Naive thymus-derived CD8-positive, alpha-beta T cell (primary cell): ENCODE measurements at places on chromosomes 12 and 14.

- no peak for DNase-seq
These were observed 82.1 kb downstream of the CMKLR1 start for GRCh38 chr12:108257004-108257403.

DNA sequence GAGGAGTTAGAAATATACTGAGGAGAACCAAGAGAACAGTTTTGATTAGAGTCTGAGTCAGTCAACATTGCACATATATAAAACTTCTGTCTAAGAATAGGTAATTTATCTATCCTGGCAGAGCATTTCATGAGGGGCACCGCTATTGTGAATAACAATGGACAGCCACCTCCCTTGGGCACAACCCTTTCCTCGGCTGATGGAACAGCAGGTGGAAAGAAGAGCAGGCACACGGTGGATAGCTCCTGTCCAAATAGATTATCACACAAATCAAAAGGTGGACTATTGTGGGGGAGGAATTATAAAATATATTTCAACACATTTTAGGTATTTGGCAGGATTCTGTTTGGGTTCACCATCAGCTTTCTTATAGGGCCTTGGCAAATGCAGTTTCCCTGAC lies 84.0 kb upstream of the PTPRB start:
- DNase-seq, result no peak

- no peak for DNase-seq
These were observed 15.4 kb downstream of the CHGA start for GRCh38 chr14:92938235-92938875.

DNA sequence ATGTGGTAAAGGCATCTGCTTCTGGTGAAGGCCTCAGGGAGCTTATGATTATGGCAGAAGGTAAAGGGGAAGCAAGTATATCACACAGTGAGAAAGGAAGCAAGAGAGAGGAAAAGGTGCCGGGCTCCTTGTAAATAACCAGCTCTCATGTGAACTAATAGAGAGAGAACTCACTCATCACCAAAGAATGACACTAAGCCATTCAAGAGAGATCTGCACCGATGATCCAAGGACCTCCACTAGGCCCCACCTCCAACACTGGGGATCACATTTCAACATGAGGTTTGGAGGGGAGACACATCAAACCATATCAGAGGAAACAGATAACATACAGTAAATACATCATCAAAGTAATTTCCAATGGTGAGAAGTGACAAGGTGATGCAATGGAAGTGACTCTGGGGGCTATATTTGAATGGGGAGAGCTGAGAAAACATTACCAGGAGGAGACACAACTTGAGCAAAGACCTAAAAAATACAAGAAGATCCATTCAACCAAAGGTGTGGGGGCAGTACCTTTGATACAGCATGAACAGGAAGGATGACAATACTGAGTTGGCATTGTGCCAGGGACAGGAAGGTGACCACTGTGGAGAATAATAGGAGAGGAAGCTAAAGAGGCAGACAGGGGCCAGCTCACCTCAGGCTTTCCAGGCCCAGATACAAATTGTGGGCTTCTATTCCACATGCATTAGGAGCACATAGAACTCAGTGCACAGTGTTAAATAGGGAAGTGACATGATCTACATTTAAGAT lies 134.4 kb upstream of the GRIP1 start:
- DNase-seq, result peak; percentile 67

DNA sequence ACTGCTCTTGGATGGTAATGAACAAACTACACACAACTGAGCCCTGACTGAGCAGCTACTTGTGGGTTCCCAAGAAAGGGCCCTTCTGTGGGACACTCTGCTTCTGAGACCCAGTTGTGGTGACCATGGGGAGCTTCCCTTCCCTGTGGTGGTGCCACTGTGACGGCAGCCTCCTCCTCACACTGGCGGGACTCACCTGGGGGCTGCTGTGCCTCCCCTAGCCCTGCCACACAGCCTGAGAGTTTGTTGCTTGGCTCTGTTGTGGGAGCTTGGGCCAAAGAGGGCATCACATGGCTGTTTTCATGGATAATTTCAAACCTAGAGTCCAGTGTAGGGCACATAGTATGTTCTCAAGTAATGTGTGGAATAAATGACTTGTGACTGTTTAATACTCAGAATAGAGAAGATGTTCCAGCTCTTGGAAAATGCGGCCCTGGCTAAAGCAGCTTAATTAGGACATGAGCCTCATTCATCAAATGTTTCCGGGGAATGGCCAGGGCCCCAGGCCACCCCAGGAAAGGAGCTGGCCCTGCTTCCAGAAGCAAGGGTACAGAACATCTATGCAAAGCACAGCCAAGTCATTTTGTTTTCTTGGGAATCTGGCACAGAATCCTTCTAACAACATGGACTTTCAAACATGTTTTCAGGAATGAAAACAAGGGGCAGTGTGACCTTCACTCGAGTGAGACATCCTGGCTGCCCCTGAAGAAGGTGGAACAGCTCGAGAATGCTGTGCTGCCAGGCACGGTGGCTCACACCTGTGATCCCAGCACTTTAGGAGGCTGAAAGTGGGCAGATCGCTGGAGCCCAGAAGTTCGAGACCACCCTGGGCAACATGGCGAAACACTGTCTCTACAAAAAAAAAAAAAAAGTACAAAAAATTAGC lies 21.2 kb downstream of the ZFYVE21 start:
- no peak for DNase-seq

DNA sequence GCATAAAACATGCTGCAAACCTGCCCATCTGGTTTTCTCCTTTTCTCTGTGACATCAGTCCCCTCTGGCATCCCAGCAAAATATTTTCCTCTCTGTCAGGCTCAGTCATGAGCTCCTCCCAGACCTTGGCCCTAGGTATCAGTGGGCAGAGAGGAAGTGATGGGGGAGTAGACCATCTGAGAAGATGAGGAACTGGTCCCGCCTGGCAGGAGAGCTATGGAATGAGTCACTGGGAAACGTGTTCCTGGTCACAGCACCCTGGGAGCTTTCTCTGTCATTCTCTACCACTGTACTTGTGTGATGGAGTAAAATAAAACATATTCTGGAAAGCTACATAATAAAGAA lies 5.0 kb upstream of the SRSF9 start:
- DNase-seq, result no peak

GRCh38 chr14:78401866-78402265 lies 231.7 kb downstream of the NRXN3 start:
- DNase-seq, result no peak

GRCh38 chr14:30309405-30309804 lies 249.6 kb upstream of the G2E3 start:
- no peak for DNase-seq

DNA sequence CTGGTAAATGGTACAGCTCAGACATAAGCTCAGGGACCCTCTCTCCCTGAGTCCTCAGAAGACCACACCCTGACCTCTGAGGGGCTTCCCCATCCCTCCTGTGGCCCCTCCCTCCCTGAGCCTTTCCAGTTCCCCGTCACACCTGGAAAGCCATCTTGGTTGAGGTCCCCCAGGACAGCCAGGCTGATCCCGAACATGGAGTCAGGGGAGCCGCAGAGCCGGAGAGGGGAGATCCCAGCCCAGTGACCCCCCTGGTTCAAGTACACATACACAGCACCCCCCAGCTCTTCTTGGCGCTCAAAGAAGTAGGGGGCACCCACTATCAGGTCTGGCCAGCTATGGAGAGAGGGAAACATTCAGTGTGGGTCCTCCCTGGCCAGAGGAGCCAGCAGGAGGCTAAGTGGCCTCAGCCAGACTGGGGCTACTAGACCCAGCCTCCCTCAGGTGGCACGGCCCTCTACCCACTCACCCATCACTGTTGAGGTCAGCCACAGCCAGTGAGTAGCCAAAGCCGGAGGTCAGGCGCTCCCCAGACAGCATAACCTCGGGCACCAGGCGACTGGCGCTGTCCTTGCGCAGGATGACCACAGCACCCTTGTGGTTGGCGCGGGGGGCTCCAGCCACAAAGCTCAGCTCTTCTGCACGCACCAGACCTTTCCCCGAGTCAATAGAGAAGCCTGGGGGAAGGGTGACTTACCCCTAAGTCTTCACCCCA lies 9.3 kb downstream of the ITGA7 start:
- DNase-seq, result no peak

- no peak for DNase-seq
These were observed 75.5 kb upstream of the OTX2 start for GRCh38 chr14:56885825-56886224.

DNA sequence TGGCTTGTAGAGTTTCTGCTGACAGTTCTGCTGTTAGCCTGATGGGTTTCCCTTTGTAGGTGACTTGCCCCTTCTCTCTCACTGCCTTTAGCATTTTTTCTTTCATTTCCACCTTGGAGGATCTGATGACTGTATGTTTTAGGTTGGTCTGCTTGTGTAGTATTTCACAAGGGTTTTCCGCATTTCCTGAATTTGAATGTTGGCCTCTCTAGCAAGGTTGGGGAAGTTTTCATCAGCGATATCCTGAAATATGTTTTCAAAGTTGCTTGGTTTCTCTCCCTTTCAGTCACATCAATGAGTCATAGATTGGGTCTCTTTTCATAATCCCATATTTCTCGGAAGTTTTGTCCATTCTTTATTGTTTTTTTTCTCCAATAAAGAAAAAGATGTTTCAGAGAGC lies 11.4 kb downstream of the NOPCHAP1 start:
- DNase-seq, result no peak

GRCh38 chr14:51901475-51902024 lies 41.1 kb downstream of the GNG2 start:
- DNase-seq, result peak; percentile 14

- DNase-seq, result no peak
These were observed 13.1 kb upstream of the CLEC7A start for GRCh38 chr12:10142976-10143589.

DNA sequence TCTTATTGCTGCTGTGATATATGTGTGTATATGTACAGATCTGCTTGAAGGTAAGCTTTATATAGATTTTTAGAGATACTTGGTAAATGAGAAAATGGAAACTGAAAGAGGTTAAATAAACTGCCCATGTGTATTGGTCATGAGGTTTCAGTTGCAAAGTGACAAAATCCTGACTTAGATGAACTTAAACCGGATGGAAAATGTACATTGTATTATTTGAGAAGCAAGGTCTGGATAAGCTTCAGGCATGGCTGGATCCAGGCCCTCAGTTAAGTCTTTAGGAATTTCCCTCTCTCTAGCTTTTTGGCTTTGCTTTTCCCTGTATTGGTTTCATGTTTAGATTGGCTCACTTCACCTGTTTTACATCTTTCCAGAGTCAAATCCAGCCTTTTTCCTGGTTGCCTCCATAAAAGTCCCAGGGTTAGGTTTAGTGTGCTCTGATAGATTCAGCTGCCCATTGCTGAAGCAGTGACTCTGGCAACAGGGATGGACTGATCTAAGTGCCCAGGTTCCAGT lies 21.0 kb upstream of the MAP1LC3B2 start:
- no peak for DNase-seq

DNA sequence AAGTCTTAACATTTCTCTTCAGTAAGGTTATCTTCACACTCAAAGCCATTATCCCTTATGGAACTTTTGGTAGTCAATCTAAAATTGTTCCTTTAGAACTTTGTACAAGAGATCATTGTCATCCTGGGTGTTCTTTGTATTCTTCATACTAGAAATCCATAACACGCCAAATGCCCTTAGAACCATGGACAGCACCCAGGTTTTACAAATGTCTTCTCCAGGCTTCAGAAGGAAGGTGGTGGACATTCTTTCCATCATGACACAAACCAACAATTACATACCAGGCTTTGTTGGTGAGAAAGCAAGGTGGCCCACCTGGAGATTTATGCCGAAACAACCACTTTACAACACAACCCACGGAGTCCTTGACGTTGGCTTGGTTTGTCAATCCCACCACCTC lies 365.6 kb upstream of the TBX3 start:
- DNase-seq, result no peak

DNA sequence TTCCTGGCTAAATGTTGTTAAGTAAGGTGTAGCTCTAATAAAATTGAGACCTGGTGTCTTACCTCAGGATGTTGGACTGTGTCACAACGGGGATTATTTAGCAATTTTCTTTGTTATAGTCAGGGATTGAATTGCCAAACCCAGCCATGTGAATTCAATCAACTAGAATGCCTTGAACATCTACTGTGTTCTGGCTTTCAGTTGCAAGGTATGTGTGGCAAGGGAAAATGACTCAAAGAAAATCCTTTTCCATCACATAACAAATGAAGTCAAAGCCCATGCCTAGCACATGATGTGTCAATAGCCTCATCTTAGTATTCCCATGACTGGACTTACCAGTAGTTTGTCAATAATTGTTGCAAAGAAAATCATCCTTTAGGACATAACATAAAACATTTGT lies 519.8 kb upstream of the FLRT2 start:
- DNase-seq, result no peak

- no peak for DNase-seq
These were observed 5.5 kb upstream of the GPR132 start for GRCh38 chr14:105070760-105071137.

- no peak for DNase-seq
These were observed 112.2 kb upstream of the SFSWAP start for GRCh38 chr12:131598717-131599116.

DNA sequence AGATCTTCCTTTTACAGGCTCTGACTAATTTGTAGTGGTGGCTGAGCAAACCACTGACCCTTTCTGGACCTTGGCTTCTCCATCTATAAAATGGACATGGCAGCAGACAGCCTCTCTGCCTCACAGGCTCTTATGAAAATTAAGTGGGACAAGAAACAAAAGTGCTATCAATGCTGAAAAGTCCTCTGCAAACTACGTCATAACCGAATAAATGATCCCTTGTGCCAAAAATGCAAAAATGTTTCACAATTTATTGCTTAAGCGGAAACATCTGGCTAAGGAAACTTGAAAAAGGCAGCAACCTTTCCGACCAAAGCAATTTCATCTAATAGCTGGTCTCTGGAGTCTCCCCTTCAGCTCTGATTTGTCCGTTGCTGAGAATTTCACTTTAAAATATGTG lies 108.5 kb upstream of the PLXNC1 start:
- no peak for DNase-seq

- DNase-seq, result peak; percentile 41
These were observed 3.6 kb upstream of the ARID2 start for GRCh38 chr12:45725631-45726602.

GRCh38 chr14:59454139-59454538 lies 11.0 kb downstream of the GPR135 start:
- DNase-seq, result no peak

- DNase-seq, result no peak
These were observed 363.2 kb downstream of the GALC start for GRCh38 chr14:87629788-87630187.

DNA sequence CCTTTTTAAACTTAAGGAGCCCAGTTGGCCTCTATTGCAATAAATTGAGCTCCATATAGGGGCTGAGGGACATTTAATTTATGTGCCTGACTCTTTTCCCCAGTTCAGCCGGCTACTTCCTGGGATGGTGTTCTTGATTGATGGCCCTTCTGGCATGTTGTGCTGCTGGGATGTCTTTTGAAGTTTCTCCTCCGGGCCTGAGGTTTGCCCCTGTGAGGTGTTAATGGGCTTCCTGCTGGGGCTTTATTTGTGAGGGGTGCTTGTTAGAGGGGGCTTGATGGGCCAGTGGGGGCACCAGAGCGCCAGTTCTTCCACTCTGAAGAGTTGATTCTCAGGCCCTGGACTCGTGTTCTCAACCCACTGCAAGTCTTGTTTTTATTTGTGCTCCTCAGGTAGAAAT lies 69.6 kb downstream of the CHST11 start:
- no peak for DNase-seq

DNA sequence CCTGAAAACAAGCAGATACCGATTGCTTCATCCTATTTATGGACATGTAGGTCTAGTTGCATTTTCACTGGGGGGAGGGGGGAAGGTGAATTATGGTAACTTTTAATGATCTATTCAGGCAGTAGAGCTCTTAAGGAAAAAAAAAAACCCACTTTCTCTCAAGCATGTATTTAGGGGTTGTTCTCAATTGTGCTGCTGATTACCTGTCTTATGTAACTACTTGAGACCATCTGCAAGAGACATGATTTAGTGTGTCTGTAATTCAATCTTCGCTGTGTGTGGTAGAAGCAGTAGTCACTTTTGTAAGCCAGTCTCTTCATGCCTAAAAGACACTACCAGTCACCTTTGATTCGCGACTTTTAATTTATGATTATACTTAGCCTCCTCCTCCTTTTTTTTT lies 8.9 kb downstream of the CALM1 start:
- peak; percentile 20 for DNase-seq
